ENCODE measurements at places on chromosomes 13 and 19.

- peaks cover 4% of the 10 kb centered on the region for H3K36me3 ChIP-seq
- no peak overlapping the region for H3K4me3 ChIP-seq
- no peak for DNase-seq
- H3K27ac ChIP-seq = no peak overlapping the region
- H3K27me3 ChIP-seq = peaks cover 10% of the 10 kb centered on the region
- H3K4me1 ChIP-seq = peaks cover 18% of the 10 kb centered on the region
Observed at GRCh38 chr19:19061506-19061905, 2.3 kb upstream of the SLC25A42 start.

- H3K27ac ChIP-seq = no peak overlapping the region
- H3K36me3 ChIP-seq = no peaks in the 10 kb centered on the region
- DNase-seq = no peak
- H3K4me3 ChIP-seq = no peak overlapping the region
Observed at GRCh38 chr13:103371271-103371670, 305.1 kb upstream of the SLC10A2 start.

GRCh38 chr19:52370341-52370710, 603 bp downstream of the ZNF880 start:
- H3K27ac ChIP-seq = peak overlapping the region; percentile 94
- DNase-seq = no peak
- H3K4me3 ChIP-seq = peak overlapping the region; percentile 83
- no peaks in the 10 kb centered on the region for H3K4me1 ChIP-seq

DNA sequence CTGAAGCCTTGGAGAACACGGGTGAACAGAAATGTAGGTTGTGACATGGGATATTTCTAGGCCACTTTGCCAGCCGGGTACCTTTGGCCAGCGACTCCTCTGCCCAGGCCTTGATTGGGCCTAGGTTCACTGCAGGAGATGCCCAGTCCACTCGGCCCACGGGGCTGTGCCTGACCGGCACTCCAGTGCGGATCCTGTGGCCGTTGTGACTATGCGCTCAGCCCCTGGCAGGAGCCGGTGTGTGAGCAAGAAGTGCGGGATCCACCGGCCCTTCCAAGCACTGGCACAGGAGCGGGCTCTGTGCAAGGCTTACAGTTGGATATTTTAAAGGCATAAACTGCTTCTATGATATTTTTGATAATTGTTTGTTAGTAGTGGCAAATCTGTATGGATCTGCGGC, 1042.5 kb upstream of the PCDH9 start:
- H3K27ac ChIP-seq = no peak overlapping the region
- H3K27me3 ChIP-seq = no peaks in the 10 kb centered on the region
- H3K4me3 ChIP-seq = no peak overlapping the region
- no peaks in the 10 kb centered on the region for H3K4me1 ChIP-seq
- no peak for DNase-seq

GRCh38 chr13:114071410-114071809, 61.0 kb downstream of the RASA3 start:
- DNase-seq = no peak
- H3K4me3 ChIP-seq = no peak overlapping the region
- peaks cover 34% of the 10 kb centered on the region for H3K36me3 ChIP-seq
- H3K27me3 ChIP-seq = peaks cover 13% of the 10 kb centered on the region

GRCh38 chr19:1935484-1936208, 5.3 kb upstream of the CSNK1G2 start:
- H3K27ac ChIP-seq = peak overlapping the region; percentile 27
- peaks cover 31% of the 10 kb centered on the region for H3K36me3 ChIP-seq
- peaks cover 17% of the 10 kb centered on the region for H3K4me1 ChIP-seq
- DNase-seq = no peak

DNA sequence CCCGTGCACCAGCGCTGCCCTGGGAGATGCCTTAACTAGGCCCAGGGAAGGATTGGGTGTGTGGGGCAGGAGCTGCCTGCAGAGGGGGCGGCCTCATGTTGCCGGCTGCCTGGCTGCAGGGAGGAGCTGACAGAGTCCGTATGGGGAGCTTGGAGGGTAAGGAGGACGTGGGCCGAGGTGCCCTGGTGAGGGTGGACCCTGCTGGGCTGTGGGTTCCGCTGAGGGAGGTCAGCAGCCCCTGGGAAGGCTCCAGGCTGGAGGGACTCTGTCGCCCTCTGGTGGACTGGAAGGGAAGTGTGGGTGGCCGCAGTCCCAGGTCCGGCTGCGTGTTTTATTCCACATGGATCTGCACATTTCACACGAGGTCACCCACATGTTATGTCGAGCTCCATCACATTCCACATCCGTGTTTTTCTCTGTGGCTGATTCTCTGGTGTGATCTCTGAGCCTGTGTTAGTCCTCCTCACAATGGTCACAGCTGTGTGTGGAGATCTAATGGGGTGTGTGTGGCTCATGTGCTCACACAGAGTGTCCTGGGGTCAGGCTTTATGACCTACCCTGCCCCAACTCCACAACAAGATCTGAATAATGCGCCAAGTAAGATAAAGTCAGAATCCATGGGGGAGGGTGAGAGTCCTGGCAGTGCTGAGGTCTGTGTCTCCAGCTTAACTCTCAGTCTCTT, 1.8 kb upstream of the CEACAM8 start:
- peak; percentile 73 for DNase-seq
- H3K27ac ChIP-seq = no peak overlapping the region

DNA sequence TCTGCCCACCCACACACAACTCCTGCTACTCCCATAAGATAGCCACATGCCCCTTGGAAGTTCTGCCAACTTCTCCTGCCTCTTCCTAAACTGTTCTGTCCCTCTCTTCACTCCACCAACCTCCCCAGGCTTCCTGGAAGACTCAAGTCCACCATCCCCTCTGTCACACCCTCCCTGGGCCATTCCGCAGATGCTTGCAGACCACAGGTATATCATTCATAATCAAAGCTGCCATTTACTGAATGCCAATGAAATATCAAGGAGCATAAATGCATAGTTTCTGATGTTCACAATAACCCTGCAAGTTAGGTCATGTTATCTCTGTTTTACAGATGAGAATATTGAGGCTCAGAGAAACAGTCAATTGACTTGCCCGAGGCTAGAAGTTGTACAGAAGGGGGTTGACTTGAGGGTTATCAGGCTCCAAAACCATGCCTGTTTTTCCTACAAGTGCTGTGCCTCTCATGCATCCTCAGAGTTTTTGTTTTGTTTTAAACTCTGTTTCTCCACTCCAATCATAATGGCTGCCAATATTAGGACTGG, 135.6 kb downstream of the SLC7A1 start:
- DNase-seq = no peak
- peaks cover 2% of the 10 kb centered on the region for H3K27me3 ChIP-seq
- no peak overlapping the region for H3K27ac ChIP-seq
- no peak overlapping the region for H3K4me3 ChIP-seq
- H3K4me1 ChIP-seq = peaks cover 3% of the 10 kb centered on the region

GRCh38 chr13:109747524-109747923, 38.9 kb downstream of the IRS2 start:
- H3K4me3 ChIP-seq = no peak overlapping the region
- H3K27me3 ChIP-seq = peaks cover 4% of the 10 kb centered on the region
- peaks cover 20% of the 10 kb centered on the region for H3K4me1 ChIP-seq
- no peak overlapping the region for H3K27ac ChIP-seq
- peaks cover 2% of the 10 kb centered on the region for H3K36me3 ChIP-seq

DNA sequence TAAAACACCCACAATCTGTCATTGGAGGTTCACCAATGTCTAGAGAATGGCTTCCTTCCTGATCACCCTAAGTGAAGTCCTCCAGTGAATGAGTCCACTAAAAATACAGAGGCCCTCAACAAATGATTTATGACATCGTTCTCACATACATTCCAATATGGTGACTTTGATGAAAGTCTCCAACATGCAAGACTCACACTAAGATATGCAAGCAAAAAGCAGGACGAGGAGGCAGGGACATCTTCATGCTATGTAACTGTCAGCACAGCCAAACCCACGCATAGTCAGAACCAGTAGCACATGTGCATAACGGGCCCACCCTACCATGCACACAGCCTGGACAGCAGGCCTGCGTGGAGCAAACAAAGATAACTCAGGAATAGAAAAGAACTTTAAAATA, 16.6 kb upstream of the LSM14A start:
- no peaks in the 10 kb centered on the region for H3K4me1 ChIP-seq
- no peak overlapping the region for H3K27ac ChIP-seq
- no peak for DNase-seq
- H3K36me3 ChIP-seq = no peaks in the 10 kb centered on the region
- H3K27me3 ChIP-seq = peaks cover 3% of the 10 kb centered on the region

DNA sequence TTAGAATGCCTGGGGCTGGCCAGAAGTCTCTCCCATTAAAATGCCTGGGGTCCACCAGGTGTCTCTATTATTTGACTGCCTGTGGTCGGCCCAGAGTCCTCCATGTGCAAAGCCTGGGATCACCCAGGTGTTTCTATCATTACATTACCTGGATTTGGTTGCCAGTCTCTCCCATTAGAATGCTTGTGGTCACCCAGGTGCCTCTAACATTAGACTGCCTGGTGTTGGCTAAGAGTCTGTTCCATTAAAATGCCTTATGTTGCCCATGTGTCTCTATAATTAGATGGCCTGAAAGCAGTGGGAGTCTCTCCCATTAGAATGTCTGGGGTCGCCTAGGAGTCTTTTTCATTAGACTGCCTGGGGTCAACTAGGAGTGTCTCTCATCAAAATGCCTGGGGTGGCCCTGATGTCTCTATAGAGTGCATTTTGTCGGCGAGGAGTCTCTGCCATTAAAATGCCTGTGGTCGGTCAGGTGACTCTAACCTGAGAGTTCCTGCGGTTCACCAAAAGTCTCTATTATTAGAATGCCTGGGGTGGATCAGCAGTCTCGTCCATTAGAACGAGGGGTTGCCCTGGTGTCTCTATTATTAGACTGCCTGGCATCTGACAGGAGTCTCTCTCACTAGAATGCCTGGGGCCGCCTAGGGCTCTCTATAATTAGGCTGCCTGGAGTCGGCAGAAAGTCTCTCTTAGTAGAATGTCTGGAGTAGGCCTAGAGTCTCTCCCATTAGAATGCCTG, 1540.5 kb downstream of the UQCRFS1 start:
- peaks cover 4% of the 10 kb centered on the region for H3K27me3 ChIP-seq
- no peak overlapping the region for H3K4me3 ChIP-seq
- H3K27ac ChIP-seq = no peak overlapping the region
- no peak for DNase-seq

- H3K4me3 ChIP-seq = peak within 1 kb of the TSS; percentile 97
- no peaks in the 10 kb centered on the region for H3K4me1 ChIP-seq
- H3K36me3 ChIP-seq = no peaks in the 10 kb centered on the region
- peaks cover 1% of the 10 kb centered on the region for H3K27me3 ChIP-seq
Observed at GRCh38 chr13:23433171-23434153, at the start of gene SACS. Gene SACS (minus strand): TSS chr13:23433702. CDS start chr13:23411239, 22,463 bp downstream.

GRCh38 chr19:37654629-37655300, 500 bp downstream of the ZFP30 start:
- peaks cover 14% of the 10 kb centered on the region for H3K36me3 ChIP-seq
- H3K4me1 ChIP-seq = peaks cover 14% of the 10 kb centered on the region
- peak; percentile 16 for DNase-seq
- H3K27me3 ChIP-seq = peaks cover 7% of the 10 kb centered on the region
- H3K4me3 ChIP-seq = peak overlapping the region; percentile 96

DNA sequence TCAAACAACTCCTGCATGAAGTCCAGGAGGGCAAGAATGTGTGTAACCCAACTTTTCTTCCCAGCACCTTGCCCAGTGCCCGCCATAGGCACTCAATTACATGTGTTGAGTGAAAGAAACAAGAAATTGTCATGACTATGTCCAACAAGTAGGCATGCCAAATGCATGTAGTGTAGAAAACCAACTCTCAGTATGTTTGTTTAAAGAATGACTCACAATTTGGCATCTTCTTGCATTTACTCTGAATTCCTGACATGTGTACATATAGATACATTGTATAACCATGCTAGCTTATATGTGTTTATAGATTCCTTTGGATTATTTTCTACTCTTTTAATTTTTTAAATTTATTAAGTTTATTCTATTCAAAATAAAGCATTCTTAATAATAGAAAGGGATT, 305.0 kb downstream of the EFNB2 start:
- H3K27me3 ChIP-seq = peaks cover 2% of the 10 kb centered on the region
- no peak for DNase-seq
- H3K4me1 ChIP-seq = no peaks in the 10 kb centered on the region
- no peak overlapping the region for H3K27ac ChIP-seq
- H3K4me3 ChIP-seq = no peak overlapping the region

- no peak overlapping the region for H3K4me3 ChIP-seq
- H3K36me3 ChIP-seq = no peaks in the 10 kb centered on the region
- H3K27ac ChIP-seq = no peak overlapping the region
- H3K4me1 ChIP-seq = peaks cover 7% of the 10 kb centered on the region
- no peak for DNase-seq
Observed at GRCh38 chr19:30651691-30652090, 279.5 kb downstream of the ZNF536 start.

- peak overlapping the region; percentile 74 for H3K4me3 ChIP-seq
- H3K4me1 ChIP-seq = peaks cover 15% of the 10 kb centered on the region
- peaks cover 14% of the 10 kb centered on the region for H3K36me3 ChIP-seq
- H3K27me3 ChIP-seq = peaks cover 19% of the 10 kb centered on the region
Observed at GRCh38 chr19:1169921-1170885, 3.9 kb downstream of the SBNO2 start.

GRCh38 chr13:42686165-42686564, 95.2 kb upstream of the FAM216B start:
- H3K4me3 ChIP-seq = no peak overlapping the region
- no peak overlapping the region for H3K27ac ChIP-seq
- no peaks in the 10 kb centered on the region for H3K36me3 ChIP-seq
- H3K27me3 ChIP-seq = no peaks in the 10 kb centered on the region

DNA sequence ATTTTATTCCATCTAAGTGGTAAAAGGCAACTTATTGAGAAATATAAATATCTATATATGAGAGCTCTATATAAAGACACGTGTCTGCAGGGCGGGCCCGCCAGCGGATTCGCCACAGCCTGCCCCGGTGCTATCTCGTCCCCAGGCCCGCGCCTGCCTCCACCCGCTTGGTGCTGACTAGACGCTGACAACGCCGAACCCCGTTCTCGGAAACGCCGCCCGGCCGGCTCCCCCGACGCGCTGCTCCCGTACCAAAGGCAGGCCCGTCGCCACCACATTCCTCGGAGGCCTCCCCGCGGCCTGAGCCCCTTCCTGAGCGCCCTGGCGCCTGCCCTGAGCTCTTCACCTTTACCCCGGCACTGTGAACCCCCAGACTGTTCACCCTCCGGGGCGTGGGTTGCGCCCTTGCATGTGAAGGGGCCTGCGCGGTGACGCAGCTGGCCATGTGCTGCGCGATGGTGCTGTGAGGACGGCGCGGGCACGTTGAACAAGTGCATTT, 6.0 kb downstream of the PLEKHJ1 start:
- no peak overlapping the region for H3K27ac ChIP-seq
- H3K4me1 ChIP-seq = peaks cover 10% of the 10 kb centered on the region
- H3K27me3 ChIP-seq = peaks cover 16% of the 10 kb centered on the region
- no peak for DNase-seq
